ENCODE measurements at places on chromosomes 2 and 18.

DNA sequence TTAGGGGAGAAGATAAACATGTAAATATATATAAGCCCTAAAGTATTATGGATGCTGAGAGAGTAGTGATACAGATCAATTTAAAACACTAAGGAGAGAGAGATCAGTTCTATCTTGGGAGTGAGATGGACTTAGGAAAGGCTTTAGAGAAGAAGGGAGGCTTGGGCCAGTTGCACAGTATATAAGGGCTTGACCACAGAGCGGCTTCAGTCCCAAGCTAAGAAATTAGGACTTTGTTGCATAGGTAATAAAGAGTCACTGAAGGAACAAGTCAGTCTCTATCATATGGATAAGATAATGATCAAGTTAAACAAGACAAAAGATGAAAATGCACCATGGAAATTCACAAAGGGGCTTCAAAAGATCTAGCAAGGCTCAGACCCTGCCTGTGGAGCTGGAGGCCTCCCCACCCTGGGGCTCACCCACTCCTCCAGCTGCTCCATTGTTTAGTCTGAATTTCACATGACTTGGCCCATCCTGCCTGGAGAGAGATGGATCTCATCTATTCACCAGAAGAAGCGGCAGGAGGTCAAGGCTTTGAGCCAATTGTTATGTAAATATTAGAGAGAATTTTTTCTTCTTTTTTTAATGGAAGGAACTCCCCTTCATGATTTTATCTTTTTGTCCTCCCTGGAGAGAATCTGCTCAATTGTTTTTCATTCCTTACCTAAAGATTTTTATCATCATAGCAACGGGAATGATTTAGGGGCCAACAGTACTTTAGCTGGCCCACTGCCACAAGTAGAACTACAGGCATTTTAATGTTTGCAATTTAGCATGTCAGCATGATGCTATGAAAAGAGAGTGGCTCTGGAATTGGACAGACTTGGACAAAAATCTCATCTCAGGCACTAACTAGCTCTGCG is 44.0 kb downstream of the GYPC start:
- DNase-seq, result no peak

DNA sequence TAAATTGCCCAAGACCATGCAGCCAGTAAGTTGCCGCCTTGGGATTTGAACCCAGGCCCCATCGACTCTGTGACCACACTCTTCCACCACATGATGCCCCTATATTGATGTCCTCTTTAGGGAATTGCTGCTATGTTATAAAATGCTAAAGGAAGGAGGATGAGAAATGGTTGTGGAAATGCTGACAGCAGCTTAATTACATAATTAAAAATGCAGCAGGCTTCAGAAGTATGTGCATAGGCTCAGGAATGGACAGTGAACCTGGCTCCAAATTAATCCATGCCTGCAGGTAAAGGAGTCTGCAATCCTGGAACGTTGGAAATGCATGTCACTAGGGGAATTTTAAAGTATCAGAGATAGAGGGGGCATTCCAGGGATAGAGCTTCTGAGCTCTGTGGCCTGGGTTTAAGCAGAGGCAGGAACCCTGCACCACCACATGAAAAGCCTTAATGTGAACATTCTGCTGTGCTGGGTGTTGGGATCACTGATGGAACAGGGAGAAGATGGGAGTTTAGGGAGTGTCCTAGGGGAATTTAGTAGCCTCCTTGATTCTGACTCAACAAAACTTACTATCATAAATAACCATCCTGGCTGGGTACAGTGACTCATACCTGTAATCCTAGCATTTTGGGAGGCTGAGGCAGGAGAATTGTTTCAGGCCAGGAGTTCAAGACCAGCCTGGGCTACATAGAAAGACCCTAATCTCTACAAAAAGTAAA is 76.1 kb upstream of the CCDC85A start:
- DNase-seq, result no peak

GRCh38 chr2:133607679-133608078 is 39.4 kb upstream of the NCKAP5 start:
- DNase-seq, result no peak

GRCh38 chr2:238897911-238898311 is 50.0 kb downstream of the TWIST2 start:
- no peak for DNase-seq

GRCh38 chr18:34494359-34494696 is 215.8 kb upstream of the DTNA start:
- no peak for DNase-seq

DNA sequence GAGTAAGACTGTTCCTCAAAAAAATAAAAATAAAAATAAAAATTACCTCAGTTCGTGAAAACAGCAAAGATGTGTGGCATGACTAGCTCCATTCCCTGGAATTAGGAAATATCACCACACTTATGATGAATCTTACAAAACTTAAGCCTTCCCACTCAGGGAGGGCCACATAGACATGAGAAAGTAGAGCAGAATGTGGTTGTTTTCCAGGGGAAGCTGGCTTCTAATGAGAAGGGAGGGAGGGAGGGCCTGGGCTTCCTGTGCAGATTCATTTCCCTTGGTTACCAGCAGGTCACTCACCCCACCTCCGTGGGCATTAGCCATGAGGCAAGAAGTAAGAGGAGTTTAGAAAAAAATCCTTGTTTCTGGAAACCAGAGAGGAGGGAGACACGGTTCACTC is 95.9 kb upstream of the RMDN2 start:
- DNase-seq, result no peak

DNA sequence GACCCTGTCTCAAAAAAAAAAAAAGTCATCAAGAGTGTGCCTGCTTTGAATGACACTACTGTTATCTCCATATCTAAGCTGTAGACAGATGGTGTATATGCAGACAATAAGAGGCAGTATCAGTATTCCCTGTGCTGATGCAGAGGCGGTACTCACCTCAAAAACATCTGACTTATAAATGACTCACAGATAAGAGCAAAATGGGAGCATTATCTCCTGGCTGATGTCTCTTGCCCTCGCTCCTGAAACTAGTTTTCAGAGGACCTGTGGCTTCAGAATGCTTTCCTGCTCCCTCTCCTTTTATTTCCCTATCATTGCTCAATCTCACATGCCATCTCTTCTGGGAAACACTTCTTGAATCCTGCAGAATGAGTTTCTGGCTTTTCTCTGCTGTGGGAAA is 289.6 kb downstream of the PTPRM start:
- DNase-seq, result no peak

GRCh38 chr2:37769551-37769950 is 98.1 kb upstream of the CDC42EP3 start:
- no peak for DNase-seq

DNA sequence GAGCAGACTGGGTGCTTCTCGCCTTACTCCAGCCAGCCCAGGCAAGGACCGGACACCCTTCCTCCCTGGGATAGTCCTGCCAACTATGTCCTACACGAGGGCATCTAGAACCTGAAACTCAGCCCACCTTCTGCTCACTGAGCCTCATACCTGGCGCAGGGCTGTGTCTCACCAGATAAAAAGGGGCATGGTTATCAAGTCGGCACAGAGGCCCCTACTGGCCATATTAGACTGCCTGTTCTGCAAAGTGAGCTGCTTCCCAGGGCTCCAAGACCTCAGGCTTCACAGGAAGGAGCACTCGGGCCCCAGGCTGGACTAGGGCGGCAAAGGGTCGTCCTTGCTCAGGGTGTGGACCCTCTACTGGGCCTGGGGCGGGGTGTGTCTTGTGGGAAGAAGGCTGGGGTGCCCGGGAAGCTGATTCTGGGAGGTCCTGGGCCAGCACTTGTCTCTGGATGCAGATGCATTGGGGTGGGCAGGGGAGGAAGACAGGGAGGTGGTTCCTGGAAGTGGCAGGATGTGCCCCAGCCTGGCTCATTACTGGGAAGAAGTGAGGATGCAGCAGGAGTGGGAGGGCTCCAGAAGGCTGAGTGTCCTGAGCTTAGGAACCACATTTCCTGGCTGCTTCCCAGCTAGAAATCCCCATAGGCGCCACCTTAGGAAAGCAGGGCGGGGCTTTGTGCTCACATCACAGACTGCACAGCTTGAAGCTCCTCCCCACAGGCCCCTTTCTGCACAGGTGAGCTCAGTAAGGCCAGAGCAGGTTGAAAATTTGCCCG is 19.6 kb downstream of the EHD3 start:
- no peak for DNase-seq

DNA sequence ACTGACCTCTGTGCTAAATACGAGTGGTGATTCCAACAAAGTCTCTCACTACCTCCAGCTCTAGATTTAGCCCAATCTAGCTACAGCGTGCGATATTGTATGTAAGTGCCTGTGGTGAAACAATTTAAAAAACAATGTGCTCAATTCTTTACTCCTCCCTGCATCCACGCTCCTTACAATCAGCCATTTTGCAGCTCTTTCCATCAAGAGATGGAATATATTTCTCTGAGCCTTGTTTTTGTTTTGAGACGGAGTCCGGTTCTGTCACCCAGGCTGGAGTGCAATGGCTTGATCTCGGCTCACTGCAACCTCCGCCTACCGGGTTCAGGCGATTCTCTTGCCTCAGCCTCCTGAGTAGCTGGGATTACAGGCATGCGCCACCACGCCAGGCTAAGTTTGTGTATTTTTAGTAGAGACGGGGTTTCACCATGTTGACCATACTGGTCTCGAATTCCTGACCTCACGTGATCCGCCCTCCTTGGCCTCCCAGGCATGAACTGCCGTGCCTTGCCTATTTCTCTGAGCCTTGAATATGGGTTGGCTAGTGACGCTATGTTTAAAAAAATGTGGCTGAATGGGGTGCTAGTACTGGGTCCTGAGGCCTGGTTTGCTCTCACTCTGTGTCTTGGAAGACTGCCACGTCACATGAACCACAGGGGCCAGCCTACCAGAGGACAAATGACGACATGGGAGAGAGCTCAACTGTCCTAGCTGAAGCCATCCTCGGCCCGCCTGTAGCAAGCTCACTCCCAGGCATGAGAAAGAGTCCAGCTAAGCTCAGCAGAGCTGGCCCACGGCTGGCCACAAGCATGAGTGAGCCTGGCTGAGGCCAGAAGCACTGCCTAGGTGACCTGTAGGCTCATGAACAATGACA is 14.8 kb downstream of the WDFY1 start:
- DNase-seq, result no peak

- DNase-seq, result no peak
These were observed 87.8 kb upstream of the RBMS1 start for GRCh38 chr2:160581448-160581847.

DNA sequence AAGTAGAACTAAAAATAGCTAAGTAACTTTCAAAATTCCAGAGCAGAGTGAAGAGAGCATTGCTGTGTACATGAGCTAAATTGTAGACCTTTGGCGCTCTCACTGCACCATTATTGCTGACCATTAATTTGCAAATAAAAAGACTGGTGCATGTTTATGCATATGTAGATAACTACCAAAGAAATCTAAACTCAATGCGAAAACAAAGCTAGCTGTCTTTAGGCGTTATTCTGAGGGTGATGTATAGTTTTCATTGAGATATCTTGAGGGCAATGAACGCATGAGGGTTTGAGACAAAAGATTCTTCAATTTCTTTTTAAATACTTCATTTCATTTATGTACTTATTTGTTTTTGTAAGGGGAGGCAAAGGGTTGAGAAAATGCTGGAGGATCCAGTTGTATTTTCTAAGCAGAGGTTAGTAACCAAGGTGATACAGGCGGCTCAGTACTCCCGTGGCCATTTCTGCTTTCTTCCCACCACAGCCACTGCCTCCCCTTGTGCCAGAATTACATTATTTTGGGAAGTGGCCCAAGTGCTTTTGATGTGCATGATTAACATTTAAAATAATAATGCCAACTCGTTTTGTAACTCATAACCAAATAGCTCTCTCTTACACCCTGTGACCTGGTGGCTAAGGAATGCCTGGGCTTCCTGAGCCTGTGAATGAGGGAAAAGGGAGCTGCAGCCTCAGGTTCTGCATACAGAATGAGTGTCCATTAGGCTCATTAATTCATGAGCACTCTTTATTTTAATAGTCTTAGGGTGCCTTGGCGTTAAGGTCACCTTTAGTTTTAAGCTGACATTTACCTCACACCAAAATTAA is 797.8 kb upstream of the GYPC start:
- no peak for DNase-seq

GRCh38 chr2:201891676-201892075 is 85.3 kb downstream of the CDK15 start:
- no peak for DNase-seq

All from activated CD8-positive, alpha-beta memory T cell treated with anti-CD3 and anti-CD28 coated beads for 24 hours (primary cell).